Adrenal gland (tissue), 19 donors: ENCODE measurements at places on chromosomes 7 and 10. TPM values are rescaled to one million over a fixed set of nuclear protein-coding genes. Genes with fewer than 3 reads are reported as not detected.

- DNase-seq: no peak
Observed at GRCh38 chr7:136533732-136534131, 334.7 kb upstream of the CHRM2 start.

DNA sequence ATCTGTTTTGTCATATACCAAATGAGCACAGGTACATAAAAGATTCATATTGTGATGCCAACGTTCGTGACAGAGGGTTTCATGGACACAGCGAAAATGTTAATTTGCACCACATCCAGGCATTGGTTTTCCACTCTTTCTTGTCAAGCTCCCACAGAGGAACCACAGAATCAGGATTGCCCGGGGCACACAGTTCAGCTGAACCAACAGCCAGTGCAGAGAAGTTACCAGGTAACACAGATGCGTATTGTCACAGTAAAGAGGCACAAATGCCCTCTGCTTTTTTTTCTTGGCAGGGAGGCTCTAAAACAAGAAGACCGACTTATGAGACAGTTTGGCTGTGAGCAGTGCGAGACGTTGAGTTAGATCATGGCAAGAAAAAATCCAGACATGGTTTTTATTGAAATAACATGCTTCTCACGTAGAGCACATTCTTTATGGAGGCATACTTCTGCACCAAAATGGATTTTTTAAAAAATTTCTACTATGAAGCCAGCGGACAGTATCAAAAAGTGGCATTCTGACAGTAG is 331.1 kb upstream of the KIAA1217 start:
- DNase-seq: no peak

IGFBP3 gene
- 5.7 TPM for total RNA-seq

DNA sequence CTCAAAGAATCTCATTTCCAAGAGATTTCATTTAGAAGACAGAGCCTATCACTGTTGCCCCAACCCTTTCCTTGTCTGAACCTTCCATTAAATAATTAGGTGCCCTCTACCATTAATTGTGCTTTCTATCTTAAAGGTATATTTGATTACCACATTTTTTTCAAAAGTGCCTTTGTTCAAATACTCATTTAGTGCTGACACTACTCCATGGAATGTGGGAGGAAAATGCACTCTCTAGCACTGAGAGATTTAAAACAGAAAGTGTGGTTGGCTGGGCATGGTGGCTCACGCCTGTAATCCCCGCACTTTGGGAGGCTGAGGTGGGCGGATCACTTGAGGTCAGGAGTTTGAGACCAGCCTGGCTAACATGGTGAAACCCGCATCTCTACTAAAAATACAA is 119.8 kb downstream of the CACNA2D1 start:
- DNase-seq: no peak

DNA sequence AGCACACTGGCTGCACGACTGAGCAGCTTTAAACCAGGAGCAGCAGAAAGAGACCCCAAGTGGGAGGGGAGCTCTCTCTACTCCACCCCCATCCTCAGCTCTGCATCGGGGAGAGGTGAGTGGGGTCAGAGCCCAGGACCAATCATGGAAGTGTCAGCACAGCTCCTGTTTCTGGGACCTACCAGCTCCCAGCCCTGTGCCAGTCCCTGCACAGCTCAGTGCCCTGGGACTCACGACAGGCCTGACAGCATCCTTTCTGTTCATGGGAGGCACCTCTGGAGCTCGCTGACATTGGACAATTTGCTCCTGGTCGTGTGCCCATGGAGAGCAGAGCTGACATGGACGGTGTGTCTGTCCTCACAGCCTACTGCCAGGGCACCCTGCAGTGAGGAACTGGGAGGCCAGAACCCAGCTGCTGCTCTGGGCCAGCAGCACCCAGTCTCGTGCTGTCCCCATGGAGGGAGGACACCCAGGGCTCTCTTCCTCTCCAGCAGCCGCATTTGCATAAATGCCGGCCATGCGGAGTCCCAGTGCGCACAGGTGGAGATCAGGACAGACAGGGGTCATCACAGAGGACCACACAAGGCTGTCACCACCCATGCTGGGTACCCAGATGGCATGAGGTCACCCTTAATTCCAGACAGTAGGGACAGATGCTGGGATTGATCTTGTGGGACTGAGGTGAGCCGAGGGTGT is 45.9 kb upstream of the MSMB start:
- DNase-seq: no peak

DNA sequence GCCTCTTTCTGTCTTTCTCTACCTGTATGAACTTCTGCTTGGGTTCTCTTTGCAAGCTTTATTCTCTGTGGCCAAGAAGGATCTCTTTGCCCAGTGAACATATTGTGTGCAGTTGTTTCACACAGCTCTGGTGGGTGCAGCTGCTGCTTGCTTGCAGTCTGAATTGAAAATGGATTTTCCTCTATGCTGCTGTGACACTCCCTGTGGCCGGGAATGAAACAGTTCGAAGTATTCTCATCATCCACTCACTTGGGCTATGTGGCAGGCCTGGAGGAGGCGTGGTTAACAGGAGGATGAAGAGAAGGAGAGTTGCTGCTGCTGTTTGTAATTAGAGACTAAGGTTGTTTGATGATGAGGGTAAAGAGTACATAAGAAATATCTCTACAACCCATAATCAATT is 28.4 kb upstream of the ITGA8 start:
- no peak for DNase-seq

- peak; percentile 58 for DNase-seq
Observed at GRCh38 chr7:151051108-151051507, 2.8 kb downstream of the ASIC3 start.

UCN3 gene
- total RNA-seq: not detected

- DNase-seq: no peak
Observed at GRCh38 chr7:91343420-91343960, 79.3 kb downstream of the FZD1 start.

MYOZ1 gene
- total RNA-seq: 0.48 TPM
